ENCODE measurements at places on chromosomes 13 and 19. TPM values are rescaled to one million over a fixed set of nuclear protein-coding genes. Genes with fewer than 3 reads are reported as not detected.

MEIOSIN gene
- not detected for total RNA-seq

NANOS3 gene
- total RNA-seq, result 1.4 TPM

PBX4 gene
- 4.1 TPM for total RNA-seq

DAND5 gene
- 0.09 TPM for total RNA-seq

SLC1A6 gene
- 0.05 TPM for total RNA-seq

ANGPTL8 gene
- total RNA-seq, result not detected

ONECUT3 gene
- under 0.01 TPM for total RNA-seq

STOML3 gene
- total RNA-seq, result 0.05 TPM

ILF3 gene
- total RNA-seq, result 60.7 TPM

DNAJB1 gene
- 70.7 TPM for total RNA-seq

ZNF726 gene
- 10.5 TPM for total RNA-seq

TBXA2R gene
- total RNA-seq, result 0.28 TPM

ZNF560 gene
- 0.05 TPM for total RNA-seq

RDH8 gene
- total RNA-seq, result not detected

NKPD1 gene
- total RNA-seq, result 0.14 TPM

FAAP24 gene
- total RNA-seq, result 1.8 TPM

C1QTNF9B gene
- total RNA-seq, result 0.38 TPM

SLC8A2 gene
- total RNA-seq, result 0.14 TPM

GRCh38 chr13:21010621-21011020 lies 50.8 kb downstream of the LATS2 start:
- DNase-seq, result no peak

DNA sequence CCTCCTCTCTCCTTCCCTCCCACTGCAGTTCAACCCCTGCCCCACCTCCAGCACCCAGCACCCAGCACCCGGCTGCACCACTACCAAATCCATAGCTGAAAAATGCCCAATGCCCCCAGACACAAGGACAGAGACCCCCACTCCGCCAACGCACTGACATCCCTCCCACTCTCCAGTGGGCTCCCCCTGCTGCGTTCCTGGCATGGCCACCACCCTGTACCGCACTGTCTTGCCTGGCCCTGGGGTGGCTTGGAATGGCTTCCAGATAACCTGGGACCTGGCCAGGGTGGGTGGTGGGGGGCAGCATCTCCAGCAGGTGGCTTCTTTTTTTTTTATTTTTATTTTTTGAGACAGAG lies 5.8 kb upstream of the MKNK2 start:
- no peak for DNase-seq

DNA sequence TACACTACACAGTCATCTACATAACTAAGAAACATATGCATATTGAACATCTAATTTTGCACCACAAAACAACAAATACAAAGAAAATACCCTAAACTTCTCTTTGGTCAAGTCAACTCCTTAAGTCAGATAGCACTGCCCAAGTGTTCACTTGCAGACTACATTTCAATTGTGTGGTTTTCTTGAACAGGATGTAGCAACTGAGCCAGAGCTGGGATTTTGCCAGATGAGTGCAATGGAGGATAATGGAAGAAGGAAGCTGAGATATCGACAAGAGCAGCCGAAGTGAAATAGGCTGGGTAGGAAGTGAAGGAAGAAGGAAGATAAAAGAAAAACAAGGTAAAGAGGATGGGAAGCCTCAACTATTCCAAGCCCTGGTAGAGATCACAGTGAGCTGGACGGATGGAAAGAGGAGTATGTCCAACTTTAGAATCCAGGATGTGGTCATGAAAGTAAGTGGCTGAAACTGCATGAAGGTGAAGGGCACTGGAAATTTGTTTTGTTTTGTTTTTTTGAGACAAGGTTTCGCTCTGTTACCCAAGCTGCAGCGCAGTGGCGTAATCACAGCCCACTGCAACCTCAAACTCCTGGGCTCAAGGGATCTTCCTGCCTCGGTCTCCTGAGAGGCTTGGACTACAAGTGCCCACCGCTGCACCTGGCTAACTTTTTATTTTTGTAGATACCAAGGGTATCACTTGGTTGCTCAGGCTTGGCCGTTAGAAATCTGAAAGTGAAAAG lies 15.0 kb downstream of the NUFIP1 start:
- no peak for DNase-seq

DNA sequence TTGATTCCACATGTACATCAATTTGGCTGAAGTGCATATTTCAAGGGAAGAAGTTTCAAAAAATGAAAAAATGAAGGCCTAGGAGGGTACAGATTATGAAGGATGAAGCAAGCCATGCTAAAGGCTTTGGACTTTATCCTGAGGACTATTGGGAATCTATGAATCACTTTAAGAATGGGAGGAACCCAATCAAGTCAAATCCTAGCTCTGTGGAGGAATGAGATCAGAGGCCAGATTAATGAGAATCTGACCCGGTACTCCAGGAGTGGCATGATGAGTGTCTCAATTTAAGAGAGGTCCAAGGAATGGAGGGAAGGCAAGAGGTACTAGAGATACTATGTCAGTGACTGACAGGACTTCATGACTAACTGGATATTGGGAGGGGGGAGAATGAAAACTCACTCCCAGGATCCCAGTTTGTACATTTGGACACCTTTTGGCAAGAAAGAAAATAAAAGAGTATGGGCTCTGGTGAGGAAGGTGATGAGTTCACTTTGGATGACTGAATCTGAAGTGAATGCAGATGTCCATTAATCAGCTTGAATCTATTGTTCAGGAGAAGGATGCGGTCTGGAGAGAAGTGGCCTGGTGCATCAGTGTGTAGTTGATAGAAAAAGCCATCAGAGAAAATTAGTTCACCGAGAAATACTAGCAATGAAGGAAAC lies 349.0 kb downstream of the EFNB2 start:
- no peak for DNase-seq

- DNase-seq, result no peak
Measured at GRCh38 chr19:28884786-28885476, 328.0 kb downstream of the UQCRFS1 start.

- no peak for DNase-seq
Measured at GRCh38 chr13:89832827-89833226, 1514.7 kb upstream of the MIR17HG start.

- no peak for DNase-seq
Measured at GRCh38 chr19:2944403-2944774, 382 bp downstream of the ZNF77 start.

DNA sequence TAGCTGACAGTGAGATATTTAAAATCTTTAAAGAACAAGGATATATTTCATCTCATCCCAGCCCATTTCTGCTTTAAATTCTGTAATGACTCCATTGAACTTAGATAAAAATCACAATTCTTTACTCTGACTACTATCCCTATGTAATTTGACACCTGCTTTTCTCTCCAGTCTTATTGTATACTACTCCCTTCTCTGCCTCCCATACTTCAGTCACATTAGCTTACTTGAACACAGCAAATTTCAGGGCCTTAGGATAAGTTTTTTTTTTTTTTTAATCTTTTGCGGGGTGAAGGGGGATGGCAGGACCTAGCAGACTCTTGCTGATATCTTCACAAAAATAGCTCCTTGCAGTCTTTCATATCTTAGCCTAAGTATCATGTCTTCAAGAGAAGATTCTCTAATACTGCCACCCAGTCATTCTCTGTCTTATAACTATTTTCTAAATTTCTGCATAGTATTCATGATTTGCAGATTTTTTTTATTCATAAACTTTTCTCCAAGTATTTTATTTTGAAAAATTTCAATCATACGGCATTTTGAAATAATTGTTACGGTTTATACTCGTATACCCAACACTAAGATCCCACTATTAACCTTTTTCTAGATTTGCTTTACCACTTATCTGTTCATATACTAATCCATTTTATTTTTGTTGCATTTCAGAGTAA lies 151.4 kb downstream of the PCCA start:
- DNase-seq, result no peak

GRCh38 chr13:104286566-104287290 lies 1220.5 kb upstream of the SLC10A2 start:
- peak; percentile 23 for DNase-seq

DNA sequence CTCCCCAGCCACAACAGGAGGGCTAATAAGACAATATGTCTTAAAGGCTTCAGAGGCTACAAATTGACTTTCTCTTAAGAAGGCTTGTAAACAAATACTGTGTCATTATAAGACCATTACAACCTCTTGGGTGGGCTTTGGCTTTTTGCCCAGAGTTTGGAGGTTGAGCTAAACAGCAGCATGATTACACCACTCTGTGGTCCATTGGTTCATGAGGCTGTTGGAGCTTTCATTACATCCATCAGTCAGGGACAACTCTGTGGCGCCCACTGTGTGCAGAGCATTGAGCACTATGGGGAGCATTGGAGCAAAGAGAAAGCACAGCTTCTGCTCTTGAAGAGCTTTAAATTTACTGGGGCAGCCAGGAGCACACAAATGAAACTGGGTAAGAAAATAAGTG lies 75.9 kb downstream of the TNFSF11 start:
- DNase-seq, result no peak

- DNase-seq, result no peak
Measured at GRCh38 chr13:73967397-73968165, 166.6 kb downstream of the KLF12 start.

DNA sequence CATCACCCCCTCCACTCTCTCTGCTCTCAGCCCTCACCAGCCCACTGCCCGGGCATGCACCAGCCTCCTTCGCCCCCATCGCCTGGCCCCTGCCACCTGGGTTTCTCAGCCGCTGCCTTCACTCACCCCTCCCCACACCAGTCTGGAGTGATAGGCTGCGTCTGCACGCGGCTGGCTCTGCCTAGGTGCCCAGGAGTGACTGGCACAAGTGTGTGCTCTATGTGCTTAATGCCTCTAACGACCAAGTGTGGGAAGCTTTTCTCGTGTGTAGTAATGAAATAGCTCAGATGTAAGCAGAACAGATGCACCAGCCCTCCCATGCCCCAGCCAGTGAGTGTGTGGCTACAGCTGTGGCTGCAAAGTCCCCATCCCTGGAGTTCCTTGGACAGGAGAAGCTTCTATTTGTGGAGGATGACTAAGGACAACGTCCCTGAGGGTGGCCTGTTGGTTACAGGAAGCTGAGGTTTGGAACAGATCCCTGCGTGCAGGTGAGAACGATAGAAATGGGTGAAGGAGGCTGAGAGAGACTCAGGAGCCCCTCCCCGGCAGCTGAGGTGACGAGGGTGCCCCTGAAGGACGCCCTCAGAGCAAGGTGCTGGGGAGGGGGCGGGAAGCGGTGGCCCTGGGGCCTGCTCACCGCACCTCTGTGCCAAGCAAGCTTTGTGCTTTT lies 35.6 kb downstream of the ATP11A start:
- DNase-seq, result peak; percentile 59

DNA sequence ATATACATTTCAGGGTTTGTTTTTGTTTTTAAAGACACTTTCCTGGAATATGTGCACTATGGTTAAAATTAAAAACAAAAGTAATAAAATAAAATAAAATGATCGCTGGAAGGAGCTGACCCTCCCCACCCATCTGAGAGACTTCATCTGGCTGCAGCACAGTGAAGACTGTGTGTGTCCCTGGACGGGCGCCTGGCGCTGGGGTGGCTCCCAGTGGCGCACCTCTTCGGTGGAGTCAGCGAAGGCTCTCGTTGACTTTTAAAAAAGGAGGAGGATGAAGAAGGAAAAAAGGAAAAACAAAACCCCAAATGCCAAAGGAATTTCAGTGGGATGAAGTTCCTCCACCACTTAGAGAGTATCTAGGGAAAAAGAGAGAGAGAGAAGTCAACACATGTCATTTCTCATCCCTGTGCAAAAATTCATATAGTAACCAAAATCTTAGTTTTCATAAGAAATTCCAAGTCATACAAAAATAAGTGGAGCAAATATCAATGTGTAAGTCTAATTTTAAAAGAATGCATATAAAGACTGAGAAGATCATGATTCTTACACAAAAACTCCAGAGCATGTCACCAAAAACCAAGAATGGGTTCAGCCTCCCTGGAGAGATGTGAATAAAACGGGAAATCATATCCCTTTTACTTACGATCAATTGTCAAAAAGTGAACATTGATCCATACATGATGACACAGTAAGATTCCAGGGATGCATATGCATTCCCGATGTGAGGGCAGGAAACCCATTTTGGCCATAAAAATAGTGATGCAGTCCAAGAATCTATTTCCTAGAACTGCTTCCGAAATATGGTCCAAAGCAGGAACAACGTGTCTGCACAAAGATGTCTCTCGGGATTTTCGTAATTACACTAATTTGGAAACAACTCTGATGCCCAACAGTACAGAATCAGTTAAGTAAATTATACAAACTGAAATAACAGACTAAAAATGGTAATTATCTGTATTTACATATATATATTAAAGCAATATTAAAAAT lies 123.8 kb downstream of the STK24 start:
- DNase-seq, result no peak

DNA sequence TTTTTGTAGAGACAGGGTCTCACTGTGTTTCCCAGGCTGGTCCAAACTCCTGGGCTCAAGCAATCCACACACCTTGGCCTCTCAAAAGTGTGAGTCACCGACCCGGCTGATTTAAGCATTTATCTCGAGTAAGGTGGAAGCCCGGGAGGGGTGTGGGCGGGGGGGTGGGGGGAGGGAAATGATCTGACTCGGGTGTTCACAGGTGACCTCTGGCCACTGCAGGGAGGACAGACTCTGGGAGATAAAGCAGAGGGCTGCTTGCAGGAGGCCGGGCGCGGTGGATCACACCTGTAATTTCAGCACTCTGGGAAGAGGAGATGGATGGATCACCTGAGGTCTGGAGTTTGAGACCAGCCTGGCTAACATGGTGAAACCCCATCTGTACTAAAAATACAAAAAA lies 7.9 kb downstream of the DENND1C start:
- no peak for DNase-seq

DNA sequence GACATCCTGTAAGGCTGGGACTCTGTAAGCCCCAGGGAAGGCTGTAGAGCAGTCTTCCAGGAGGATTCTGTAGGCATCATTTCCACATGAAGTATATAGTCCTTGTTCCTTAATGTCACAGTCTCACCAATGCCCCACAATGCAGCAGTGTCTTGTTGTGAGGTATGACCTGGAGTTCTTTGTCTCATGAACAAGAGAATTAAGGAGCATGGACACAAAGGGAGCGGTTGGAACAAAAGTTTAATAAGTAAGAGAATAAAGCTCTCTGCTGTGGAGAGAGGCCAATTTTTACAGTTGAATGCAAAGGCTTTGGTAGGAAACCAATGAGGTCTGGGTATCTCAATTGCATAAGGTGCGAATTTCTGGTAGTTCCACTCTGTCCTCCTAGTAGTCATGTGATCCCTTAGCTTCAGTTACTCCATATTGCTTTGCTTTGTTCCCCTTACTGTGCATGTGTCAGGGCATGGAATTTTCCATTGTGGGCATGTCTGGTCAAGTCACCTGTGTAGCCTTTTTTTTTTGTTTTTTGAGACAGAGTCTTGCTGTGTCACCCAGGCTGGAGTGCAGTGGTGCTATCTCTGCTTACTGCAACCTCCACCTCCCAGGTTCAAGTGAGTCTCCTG lies 124.3 kb upstream of the TMTC4 start:
- DNase-seq, result no peak

- DNase-seq, result no peak
Measured at GRCh38 chr13:99320693-99321481, 13.7 kb upstream of the GPR183 start.

- no peak for DNase-seq
Measured at GRCh38 chr19:8610936-8611300, 403 bp upstream of the ADAMTS10 start.

DNA sequence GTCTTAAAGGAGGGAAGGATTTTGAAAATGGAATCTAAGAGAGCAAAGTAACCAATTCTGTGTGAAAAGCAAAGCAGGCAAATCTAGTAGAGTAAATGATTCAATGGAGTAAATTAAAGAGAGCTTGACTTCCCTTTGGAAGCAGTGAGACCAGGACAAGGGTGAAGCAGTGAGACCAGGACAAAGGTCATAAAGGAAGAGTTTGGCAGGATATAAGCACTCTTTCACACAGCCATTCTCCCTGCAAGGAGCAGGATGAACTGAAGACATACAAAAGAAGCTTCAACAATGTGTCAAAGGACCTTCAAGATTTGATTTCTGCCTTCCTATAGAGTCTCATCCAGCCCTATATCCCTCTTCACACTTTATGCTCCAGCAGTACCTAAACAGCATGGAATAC lies 123.8 kb downstream of the ENOX1 start:
- no peak for DNase-seq
